ENCODE measurements at places on chromosomes 11 and 22. TPM values are rescaled to one million over a fixed set of nuclear protein-coding genes. Genes with fewer than 3 reads are reported as not detected.

Gene NLRP10
- total RNA-seq: 0.26 TPM

Gene BEST1
- 7.7 TPM for total RNA-seq

Gene SLC5A1
- not detected for total RNA-seq

Gene P2RY6
- 0.26 TPM for total RNA-seq

Gene TMEM191C
- total RNA-seq: 2.6 TPM

Gene POLD3
- total RNA-seq: 12.8 TPM

Gene MRPL49
- 70.8 TPM for total RNA-seq

Gene UNC93B1
- 20.5 TPM for total RNA-seq

Gene PYGM
- 0.26 TPM for total RNA-seq

Gene PAMR1
- 159 TPM for total RNA-seq

Gene RHOD
- total RNA-seq: 13.4 TPM

Gene MPEG1
- total RNA-seq: not detected

Gene GNB1L
- total RNA-seq: 6.4 TPM

Gene CASP5
- 0.26 TPM for total RNA-seq

Gene MCHR1
- total RNA-seq: 0.99 TPM

Gene LRRN4CL
- total RNA-seq: 31.5 TPM

Gene CSRP3
- not detected for total RNA-seq

Gene HNRNPUL2
- 9.2 TPM for total RNA-seq

Gene MMP7
- 0.17 TPM for total RNA-seq

Gene KIF18A
- 4.9 TPM for total RNA-seq

Gene WEE1
- total RNA-seq: 24.4 TPM

Gene MS4A6E
- total RNA-seq: not detected

Gene BACE1
- total RNA-seq: 17.7 TPM

Gene CDC42BPG
- total RNA-seq: 0.33 TPM

Gene POU2AF3
- 0.26 TPM for total RNA-seq

Gene DDI1
- total RNA-seq: not detected

Gene FDX1
- total RNA-seq: 9.2 TPM

Gene IGSF9B
- total RNA-seq: 0.26 TPM

Gene OR52A1
- not detected for total RNA-seq

Gene CHRM4
- total RNA-seq: under 0.01 TPM

Gene IGF2
- total RNA-seq: 0.17 TPM

Gene APOL4
- 2.0 TPM for total RNA-seq

Gene SAA4
- not detected for total RNA-seq

Gene PLCB3
- total RNA-seq: 34.2 TPM

Gene HEPHL1
- total RNA-seq: not detected

Gene LDHAL6A
- not detected for total RNA-seq

Gene CBLIF
- total RNA-seq: not detected

Gene CHID1
- 49.6 TPM for total RNA-seq

Gene PC
- 22.8 TPM for total RNA-seq

Gene HBG2
- not detected for total RNA-seq

Gene CDHR5
- not detected for total RNA-seq

Gene PRODH
- not detected for total RNA-seq

Gene NRXN2
- total RNA-seq: 0.26 TPM

Gene SLC22A9
- not detected for total RNA-seq

Gene CCDC87
- total RNA-seq: 0.33 TPM

Gene LDLRAD3
- total RNA-seq: 4.9 TPM

Gene MPZL2
- total RNA-seq: not detected
